ENCODE measurements at places on chromosomes 16 and 17. TPM values are rescaled to one million over a fixed set of nuclear protein-coding genes. Genes with fewer than 3 reads are reported as not detected.

The OTOA gene
- not detected for total RNA-seq

- no peak for DNase-seq
Measured at GRCh38 chr16:21235199-21235585, 1.7 kb downstream of the ANKS4B start.

The GAS2L2 gene
- not detected for total RNA-seq

DNA sequence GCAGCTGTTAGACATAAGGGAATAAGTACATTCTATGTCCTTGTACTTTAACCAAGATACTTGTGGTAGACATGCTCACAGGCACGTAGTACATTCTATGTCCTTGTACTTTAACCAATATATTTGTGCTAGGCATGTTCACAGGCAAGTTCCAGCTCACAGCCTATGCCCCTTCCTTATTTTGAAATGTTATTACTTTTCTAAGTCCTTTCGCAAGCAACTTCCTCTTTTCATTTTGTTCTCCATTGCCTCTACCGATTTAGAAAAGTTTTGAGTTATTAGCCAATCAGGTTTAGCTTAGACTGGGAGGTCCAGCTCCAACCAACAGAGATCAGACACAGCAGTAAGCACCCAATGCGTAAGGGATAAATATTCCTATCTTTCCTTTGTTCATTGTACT, 60.1 kb upstream of the NUDT7 start:
- no peak for DNase-seq

DNA sequence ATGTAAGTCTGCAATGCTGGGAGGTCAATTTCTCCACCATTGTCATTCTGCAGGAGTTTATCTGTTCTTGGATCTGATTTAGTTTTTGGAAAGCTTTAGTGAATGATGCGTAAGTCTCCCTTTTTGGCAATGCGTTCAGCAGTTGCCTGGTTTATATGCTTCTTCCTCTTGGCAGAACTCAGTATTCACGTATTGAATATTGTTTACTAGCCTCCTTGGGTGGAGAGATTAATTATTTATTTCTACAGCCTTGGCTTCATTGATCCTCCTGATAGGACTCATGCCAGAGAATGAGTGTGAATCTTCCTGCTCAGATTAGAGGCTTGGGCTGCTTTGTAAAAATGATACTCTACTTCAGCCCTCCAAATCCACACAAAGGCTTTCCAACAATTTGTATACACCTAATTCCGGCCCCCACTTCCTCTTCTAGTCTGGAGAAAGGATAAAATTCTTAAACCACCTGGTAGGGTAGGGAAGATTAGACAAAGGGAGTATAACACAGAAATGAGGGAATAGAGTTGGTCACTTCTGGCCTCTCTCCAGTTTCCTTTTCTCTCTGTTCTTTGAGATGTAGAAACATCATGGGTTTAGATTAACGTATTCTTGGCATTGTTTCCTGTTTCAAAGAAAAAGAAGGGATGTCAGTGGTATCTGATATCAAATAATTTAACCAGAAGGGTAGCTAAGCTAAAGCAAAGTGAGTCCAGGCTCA, 929.8 kb downstream of the KCNJ2 start:
- no peak for DNase-seq

DNA sequence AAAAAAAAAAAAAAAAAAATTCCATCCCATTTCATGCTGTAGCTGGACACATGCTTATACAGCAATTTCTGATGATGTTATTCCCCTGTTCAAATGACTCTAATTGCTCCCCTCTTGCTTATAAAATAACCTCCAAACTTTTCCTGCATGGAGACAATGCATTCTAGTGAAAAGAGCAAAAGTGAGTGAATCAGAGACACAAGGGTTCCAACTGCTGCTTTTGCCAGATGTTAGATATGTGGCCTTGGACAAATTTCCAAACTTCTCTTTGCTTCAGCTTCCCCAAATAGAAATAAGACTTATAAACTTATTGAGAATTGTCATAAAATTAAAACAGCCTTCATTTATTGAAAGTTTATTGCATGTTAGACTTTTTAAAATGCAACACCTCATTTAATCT, 65.0 kb upstream of the AXIN2 start:
- DNase-seq = no peak

- no peak for DNase-seq
Measured at GRCh38 chr16:56450275-56450985, 702 bp downstream of the NUDT21 start.

DNA sequence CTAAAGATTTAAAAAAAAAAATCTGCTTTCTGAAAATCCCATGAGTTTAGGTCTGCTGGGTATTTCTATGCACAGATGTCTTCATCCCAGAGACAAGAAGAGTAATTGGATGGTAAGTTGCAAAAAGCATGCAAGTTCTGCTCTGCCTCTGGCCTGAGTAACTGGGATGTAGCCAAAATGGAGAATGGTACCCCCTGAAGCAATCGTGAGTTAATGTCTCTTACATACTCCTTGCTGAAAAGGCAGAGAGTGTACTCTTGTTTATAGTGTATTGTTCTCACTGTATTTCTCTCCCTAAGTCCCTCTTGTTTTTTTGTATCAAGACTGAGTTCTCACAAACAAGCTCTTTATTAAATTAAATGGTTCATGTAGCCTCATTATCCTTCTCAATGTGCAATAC, 259.0 kb downstream of the IRX3 start:
- no peak for DNase-seq

- no peak for DNase-seq
Measured at GRCh38 chr17:77153999-77154586, 13.3 kb downstream of the SEC14L1 start.

The ARHGAP44 gene
- total RNA-seq = 2.5 TPM

GRCh38 chr16:68370581-68371275, 59.9 kb downstream of the PRMT7 start:
- no peak for DNase-seq

DNA sequence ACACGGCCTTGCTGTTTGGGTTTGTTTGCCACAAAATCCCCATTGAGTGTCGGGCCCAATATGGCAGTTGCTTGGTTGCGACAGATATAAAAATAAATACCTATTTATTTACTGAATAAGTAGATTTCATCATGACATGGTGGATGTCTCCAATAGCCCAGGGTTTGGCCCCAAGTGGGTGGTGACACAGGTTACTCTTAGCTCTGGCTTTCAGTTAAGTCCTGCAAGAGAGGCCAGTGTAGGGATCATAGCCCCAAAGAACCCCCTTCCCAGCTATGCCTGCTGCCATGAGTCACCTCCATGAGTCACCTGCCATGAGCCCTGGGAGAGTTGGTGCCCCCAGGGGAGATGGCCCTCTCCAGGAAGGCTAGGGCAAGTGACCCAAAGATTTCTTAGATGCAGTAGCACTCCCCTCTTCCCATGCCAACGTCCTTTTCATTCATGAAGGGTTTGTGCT, 78.7 kb upstream of the LGALS9 start:
- DNase-seq = no peak

The NME4 gene
- total RNA-seq = 170 TPM

DNA sequence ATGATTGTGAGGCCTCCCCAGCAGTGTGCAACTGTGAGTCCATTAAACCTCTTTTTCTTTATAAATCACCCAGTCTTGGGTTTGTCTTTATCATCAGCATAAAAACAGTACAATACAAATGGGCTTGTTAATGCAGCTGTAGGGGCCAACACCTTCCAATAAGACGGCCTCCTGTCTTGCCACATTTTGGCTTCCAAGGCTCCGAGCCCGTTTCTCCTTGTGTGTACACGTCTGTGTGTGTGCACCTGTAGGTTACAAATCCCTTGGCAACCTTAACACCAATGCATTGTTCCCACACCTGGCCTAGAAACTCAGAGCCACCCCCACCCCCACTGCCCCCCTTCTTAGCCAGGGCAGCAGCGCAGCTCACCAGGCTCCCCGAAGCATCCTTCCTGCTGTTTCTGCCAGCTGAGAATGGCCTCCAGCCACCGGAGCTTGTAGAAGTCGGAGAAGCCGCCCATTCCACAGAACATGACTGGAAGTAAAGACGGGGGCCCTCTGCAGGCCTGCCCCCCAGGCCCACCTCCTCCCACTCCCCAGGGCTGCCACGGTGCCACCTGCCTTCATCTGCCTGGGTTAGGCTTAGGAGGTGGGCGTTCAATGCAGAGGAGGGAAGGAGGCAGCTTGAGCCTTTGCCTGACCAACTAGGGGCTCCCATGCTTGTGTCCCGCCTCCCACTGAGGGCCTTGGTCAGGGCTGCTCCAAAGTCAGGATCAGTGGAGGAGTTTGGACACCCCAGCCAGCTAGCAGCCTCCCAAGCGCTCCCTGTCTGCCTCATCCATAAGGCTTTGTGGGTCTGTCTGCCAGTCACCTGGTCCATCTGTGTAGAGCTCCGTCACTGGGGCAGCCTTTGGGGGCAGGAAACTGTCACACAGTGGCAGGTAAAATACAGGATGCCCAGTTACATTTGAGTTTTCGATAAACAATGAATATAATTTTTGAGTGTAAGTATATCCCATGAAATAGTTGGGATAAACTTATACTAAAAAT, 10.6 kb downstream of the C16orf89 start:
- DNase-seq = no peak

GRCh38 chr17:9760266-9760665, 31.1 kb downstream of the DHRS7C start:
- DNase-seq = no peak

DNA sequence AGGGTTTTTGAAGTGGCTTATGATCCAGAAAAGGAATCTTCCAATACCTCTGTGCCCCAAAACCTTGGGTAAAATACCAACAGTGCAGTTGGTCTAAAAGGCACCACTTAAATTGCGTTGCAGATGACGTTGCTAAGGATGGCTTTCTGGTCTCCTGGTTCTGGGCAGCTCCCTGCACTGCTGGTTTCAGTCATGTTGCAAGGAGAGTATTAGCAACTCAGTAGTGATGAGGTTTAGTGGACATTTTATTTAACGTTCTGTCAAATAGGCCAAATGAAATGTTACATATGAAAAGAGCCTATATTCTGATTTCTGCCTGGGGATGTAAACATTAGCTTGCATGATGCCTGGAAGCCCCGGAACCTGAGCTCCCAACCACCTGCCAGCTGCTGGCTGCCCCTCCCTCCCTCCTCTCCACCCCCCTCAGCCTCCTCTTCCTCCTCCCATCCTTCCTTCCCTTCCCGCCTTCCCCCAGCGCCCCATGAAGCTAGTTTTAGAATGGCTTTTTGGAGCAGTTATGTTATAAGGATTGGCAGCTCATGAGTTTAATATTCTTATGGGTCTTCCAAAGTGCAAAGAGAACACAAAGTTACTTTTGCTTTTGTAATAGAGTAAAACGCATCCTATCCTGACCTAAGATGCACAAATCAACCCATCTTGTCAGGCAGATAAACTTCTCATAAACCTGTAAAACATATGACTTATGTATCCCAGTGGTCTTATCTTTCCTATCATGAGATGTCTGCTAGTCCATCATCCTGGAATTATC, 20.7 kb downstream of the CD7 start:
- DNase-seq = no peak

The SLFN14 gene
- total RNA-seq = not detected

DNA sequence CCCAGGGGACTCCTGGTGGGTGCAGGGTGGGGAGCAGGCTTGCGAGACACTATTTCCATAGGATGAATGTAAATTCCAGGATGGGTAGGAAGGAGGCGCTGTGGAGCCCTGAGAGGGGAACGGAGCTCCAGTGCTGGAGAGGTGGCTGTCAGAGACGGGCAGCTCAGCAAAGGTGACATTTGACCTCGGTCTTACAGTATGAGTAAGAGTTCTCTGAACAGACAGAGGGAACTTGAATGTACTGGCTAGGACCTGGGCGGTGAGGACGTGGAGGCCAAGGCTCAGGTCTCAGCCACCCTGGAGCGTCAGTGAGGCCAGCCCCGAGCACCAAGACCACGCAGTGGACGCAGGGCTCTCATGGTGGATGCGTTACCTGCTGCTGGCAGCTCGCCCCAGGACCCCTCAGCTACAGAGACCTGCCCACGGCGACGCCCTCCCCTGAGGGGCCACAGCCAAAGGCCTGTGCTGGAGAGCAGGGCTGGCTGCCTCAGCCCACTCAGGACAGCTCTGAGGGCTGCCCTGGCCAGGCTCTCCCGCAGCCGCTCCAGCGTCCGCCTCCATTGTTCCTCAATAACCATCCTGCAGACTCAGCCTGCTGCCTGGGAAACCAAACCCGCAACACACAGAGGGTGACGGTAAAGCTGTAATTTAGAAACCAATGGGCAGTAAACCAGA, 65.9 kb upstream of the TNRC6C start:
- no peak for DNase-seq

- no peak for DNase-seq
Measured at GRCh38 chr16:14180481-14180944, 109.4 kb downstream of the MRTFB start.

- DNase-seq = no peak
Measured at GRCh38 chr17:5488752-5489151, 2.4 kb downstream of the MIS12 start.

The CACNG5 gene
- not detected for total RNA-seq

DNA sequence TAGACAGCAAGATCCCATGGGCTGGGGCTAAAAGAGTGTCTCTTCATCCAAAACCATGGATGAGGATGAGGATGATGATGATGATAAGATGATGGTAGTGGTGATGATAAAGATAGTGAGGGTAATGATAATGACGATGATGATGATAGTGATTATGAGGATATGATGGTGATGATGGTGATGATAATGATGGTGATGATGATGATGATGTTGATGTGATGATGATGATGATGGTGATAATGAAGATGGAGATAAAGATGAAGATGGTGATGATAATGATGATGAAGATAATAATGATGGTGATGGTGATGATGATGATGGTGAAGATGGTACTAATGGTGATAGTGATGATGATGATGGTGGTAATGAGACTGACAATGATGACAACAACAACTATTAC, 299.5 kb downstream of the NPIPA8 start:
- no peak for DNase-seq

- no peak for DNase-seq
Measured at GRCh38 chr17:55161935-55162555, 102.7 kb upstream of the HLF start.

DNA sequence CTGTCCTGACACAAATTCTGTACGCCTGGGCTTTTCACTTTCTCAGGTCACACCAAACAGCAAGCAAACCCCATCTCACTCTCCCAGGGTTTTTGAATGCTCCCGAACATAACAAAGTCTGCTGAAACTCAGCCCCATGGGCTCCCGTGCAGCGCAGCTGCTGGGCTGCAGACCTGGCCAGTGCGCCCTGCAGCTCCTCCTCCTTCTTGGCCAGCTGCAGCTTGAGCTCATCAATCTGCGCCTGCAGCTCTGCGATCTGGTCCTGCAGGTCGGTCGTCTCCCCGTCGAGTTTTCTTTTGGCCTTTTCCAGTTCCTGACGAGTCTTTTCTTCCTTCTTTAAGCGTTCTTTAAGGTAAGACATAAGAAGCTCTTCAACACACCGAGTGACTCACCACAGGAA, 70.5 kb downstream of the NDEL1 start:
- no peak for DNase-seq

The CSHL1 gene
- not detected for total RNA-seq

The LGALS9B gene
- 1.9 TPM for total RNA-seq

- no peak for DNase-seq
Measured at GRCh38 chr17:64653985-64654355, 8.1 kb downstream of the SMURF2 start.

GRCh38 chr17:74114881-74115470, 88.5 kb upstream of the RPL38 start:
- no peak for DNase-seq

The SPN gene
- not detected for total RNA-seq

GRCh38 chr16:76376988-76377387, 99.8 kb downstream of the CNTNAP4 start:
- DNase-seq = no peak

GRCh38 chr17:35238821-35239220, 4.1 kb upstream of the SLFN5 start:
- DNase-seq = no peak
